Thoracic aorta (tissue), 2 donors: ENCODE measurements at places on chromosomes 16 and 17. TPM values are rescaled to one million over a fixed set of nuclear protein-coding genes. Genes with fewer than 3 reads are reported as not detected.

Gene G6PC1
- total RNA-seq, result not detected

Gene ANKRD40CL
- total RNA-seq, result not detected

Gene KRT222
- total RNA-seq, result 0.81 TPM

Gene HSF4
- 44.1 TPM for total RNA-seq

Gene KRTAP2-3
- not detected for total RNA-seq

Gene BCO1
- not detected for total RNA-seq

DNA sequence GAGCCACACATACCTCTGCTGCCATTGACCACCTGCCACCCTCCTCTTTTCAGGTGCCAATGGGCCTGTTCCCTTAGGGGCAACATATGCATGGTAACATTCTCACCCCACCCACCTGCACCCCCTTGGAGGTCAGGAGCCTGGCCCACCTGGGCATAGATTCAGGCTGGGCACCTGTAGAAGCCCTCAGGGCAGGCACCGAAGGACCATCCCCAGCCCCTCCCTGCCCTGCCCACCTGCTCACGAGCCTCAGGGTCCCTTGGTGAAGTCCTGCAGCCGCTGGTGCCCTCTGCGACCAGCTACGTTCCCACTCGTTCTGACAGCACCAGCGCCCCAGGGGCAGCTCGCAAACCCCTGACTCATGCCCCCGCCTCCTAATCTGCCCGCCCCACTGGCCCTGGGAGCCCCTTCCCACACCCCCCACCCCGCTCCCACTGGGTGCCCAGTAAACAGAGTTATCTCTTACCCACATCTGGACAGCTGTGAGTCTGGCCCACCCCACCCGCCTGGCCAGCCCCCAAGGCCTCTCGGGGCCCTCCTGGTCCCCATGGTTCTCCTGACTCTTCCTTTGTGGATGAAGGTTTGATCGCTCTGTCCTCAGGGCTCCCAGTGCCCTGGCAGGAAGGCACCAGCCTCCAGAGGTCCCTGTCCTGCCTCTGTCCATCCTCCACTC is at the start of gene SLC4A1:
TSS of gene SLC4A1 (minus strand) at position 318 of the 673 bp plus-strand sequence. CDS start 5,269 bp downstream, outside the sequence.
- no peak for DNase-seq

- no peak for DNase-seq
Measured at GRCh38 chr16:4297480-4297879, 18.4 kb upstream of the GLIS2 start.

- DNase-seq, result no peak
Measured at GRCh38 chr17:45700171-45701090, 83.7 kb upstream of the CRHR1 start.

GRCh38 chr17:1123921-1124715 is 55.7 kb downstream of the ABR start:
- no peak for DNase-seq

DNA sequence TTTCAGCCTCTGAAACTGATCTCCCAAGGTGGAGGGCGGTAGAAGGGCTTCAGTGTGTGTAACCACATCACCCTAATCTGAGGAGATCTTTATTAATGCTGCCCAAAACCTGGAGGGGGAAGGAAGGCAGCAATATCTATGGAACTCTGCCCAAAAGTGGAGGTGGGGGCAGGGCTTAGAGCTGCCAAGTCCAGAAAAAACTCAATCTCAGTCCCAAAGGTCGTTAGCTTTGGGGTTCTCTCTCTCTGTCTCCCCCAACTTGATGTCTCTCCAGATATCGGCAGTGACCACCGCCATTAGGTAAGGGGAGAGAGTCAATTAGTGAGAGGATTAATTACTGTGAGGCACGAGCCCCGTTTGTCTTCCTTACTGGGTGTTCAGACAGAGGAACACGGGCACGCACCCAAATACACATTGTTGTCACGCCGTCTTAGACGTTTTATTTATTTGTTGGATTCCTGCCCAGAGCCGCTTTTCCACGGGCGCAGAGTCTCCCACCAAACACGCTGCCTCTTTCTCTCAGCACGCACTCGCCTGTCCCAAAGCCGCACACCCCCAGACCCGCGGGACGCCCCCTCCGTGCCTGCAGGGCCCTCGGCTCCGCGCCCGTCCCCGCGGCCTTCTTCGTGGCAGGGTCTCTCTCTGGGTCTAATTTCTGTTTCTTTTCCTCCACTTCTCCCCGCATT is 5.4 kb upstream of the LHX1 start:
- no peak for DNase-seq

DNA sequence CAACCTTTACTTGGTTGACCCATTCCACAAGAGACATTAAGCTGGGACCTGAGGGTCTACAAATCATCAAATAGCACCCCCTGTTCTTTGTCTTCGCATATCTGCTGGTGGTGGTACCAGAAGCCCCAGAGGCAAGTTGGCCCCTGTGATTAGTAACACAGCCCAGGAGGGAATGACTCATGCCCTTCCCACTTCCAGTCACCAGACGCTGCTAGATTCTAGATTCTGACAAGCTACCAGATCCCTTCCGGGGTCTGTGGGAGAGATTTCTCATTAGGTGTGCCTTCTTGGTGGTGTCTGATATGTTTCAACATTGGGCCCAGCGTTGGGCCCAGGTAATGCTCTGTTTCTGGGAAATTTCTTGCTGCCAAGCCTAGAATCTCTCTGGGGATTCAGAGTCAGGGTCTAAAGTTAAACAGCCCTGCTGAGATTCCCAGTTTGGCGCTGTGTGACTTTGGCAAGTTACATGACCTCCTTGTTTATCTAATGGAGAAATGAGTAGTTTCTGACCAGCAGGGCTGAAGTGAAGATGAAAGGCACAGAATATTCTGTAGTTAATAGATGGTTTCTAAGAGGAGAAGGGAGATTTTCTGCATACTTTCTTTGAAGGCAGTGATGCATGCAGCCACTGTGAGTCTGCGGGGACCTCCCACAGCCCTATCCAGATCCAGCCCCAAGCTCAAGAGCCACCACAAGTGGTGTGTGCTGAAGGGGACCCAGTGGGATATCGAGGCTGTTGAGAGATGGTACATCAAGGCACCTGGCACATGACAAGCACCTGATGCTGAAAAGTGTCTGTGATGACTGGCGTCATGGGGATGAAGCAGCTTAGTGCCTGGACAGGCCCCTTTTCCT is 3.9 kb downstream of the TRPV2 start:
- no peak for DNase-seq

GRCh38 chr17:81932333-81932983 is 4.6 kb downstream of the PYCR1 start:
- DNase-seq, result no peak

DNA sequence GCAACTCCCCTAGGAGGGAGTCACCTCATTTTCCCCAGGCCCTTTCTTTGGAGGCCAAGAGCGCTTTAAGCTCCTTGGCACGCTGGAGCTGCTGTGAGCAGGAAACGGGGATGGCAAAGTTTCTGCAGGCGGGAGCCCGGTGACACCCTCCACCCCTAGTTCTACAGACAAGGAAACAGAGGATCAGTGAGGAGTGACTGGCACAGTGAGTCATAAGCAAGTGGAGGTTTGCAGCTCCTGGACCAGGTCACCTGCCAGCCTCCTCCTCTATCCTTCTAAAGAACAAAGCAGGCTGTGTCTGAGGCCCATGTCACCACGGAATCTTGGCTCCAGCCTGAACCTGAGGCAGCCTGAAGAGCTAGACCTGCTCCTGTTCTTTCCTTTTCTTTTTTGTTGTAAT is 141.9 kb downstream of the TMEM132E start:
- no peak for DNase-seq

DNA sequence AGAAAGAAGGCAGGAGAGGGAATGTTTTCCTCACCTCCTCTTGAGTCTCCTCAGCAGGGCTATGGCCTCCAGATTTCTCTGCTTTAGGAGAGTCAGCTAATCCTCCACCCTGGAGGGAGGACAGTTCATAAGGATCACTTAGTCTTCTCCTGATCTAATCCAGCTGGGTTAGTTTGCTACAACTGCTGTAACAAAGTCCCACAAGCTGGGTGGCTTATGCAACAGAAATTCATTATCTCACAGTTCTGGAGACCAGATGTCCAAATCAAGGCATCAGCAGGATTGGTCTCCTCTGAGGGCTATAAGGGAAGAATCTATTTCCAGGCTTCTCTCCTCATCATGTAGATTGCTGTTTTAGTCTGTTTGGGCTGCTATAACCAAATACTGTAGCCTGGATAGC is 40.6 kb upstream of the XYLT1 start:
- no peak for DNase-seq

DNA sequence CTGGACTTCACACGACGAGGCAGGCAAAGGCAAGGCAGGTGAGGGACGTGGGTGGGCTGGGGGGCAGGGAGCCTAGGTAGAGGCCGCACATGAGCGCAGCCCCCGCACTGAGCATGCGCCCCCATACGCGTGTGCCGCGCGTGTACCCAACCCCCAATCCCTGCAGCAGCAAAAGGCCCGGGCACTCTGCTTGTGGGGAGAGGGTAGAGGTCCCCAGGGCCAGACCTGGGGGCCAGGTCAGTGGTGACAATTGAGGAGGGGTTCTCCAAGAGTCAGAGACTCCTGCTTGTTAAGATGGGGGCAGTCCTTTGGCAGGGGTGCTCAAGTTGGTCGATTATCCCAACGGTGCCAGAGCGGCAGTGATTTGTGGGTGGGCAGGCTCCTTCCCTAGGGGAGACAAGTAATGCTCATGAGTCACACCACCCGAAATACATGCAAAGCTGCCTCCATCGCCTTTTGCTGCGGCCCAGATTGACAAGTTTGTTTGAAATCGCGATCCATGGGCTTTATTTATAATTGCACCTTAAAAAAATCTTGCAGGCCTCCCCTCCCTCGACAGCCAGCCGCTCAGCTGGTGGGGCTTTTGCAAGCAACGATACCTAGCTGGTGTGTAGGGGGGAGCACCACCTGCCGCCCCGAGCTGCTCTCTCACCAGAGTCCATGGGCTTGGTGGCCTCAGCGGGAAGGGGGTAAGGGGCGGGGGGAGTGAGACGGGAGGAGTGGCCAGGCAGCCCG is 1.1 kb upstream of the GIT1 start:
- DNase-seq, result no peak

DNA sequence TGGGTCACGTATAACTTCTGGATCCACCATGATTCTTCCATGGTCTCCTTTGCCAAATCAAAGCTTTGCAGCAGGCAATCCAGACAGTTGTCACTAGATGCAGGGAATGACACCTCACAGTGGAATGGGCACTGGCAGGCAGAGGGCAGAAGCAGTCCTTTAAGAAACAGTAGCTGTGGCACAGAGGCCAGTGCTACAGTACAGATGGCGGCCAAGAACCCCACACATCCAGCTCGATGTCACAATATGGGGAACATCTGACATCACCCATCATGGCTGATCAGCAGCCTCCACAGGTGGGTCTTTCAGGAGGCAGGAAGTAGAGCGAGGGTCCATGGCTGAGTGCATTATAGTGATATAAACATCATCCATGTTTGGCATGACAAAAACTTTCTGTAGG is 18.8 kb upstream of the ERN1 start:
- no peak for DNase-seq

GRCh38 chr17:1183171-1183873 is 3.5 kb upstream of the ABR start:
- no peak for DNase-seq

- DNase-seq, result peak; percentile 8
Measured at GRCh38 chr16:20383106-20384029, 21.2 kb downstream of the PDILT start.

- no peak for DNase-seq
Measured at GRCh38 chr16:14284371-14284770, 213.3 kb downstream of the MRTFB start.

DNA sequence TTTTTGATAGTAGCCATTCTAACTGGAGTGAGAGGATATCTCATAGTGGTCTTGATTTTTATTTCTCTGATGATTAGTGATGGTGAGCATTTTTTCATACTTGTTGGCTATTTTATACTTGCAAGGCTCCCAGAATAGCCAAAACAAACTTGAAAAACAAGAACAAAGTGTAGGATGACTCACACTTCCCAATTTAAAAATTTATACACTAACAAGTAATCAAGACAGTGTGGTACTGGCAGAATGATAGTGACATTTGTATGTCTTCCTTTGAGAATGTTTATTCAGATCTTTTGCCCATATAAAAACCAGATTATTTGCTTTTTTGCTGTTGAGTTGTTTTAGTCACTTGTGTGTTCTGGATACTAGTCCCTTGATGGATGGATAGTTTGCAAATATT is 17.8 kb downstream of the SPECC1 start:
- no peak for DNase-seq

- no peak for DNase-seq
Measured at GRCh38 chr17:32267690-32268205, 2.1 kb downstream of the RHBDL3 start.

DNA sequence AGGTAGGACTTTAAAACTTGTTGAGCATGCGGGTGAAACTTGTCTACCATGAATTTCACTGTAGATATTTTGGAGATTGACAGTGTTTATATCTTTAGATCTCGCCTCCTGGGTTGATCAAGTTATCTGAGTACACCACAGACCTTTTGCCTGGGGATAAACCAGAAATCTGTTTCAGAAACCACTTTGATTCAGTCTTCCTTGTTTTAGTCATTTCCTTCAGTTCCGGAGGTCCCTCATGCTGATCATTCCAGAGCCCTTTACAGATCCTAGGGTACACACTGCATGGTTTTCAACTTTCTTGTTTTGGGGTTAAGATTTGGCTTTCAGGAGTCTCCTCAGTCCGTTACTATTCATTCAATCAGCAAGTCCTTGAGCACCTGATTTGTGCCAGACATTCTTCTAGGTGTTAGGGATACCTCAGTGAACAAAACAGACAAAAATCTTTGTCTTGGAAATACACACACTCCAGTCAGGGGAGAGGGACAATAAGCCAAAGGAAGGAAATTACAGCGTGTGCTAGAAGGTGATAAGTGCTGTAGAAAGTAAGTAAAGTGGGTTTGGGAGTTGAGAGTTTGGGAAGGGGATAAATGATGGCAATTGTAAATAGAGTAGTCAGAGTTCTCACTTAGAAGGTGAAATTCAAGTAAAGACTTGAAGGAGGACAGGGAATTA is 12.2 kb downstream of the NOD2 start:
- DNase-seq, result no peak

- no peak for DNase-seq
Measured at GRCh38 chr17:73984941-73985340, 218.5 kb upstream of the RPL38 start.
